ENCODE measurements at places on chromosomes 3 and 15. TPM values are rescaled to one million over a fixed set of nuclear protein-coding genes. Genes with fewer than 3 reads are reported as not detected.

DNA sequence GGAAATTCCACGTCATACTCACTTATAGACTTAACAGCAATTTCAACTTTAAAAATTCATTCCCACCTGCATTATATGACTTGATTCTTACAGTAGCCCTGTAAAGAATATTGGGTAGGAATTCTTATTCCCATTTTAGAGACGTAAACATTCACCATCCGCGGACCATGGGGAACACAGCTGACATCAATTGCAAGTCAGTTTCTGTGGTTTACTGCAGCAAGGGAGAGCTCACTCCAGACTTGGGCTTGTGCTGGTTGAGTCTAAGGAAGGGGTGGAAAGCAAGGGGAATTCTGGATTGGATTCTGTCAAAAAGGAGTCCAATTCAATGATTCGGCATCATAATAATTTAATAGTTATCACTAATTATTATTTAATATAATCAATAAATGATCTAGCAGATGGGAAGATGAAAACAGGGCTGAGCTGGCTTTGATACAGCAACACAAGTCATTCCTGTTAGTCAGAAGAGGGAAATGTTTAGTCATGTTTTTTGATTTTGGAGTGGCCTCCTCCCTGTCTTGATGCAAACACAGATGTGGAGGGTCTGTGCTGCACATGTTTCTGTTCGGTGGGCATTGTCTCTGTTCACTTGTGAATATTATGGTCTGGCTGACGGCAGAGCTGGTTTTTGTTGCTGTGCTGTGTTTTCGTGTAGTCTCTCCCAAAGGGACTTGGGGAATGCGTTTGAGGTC, 9.7 kb downstream of the LIPC start:
- no peak for DNase-seq

DNA sequence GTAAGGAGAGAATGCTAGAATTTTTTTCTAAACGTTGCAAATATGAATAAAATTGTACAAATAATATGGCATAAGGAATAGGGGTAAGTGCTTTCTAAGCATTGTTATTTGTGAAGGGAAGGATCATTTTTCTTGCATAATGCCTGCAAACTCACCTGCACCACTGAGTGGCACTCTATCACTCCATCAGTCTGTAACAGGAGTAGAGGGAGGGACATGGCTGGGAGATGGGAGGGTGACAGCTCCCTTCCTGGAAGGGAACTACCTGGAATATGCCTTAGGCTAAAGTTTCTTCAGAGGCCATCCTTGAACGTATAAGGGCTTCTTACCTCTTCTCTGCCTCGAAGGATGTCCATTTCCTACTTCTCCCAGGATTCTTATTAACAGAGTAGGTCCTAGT, 3.0 kb downstream of the NAALADL2 start:
- no peak for DNase-seq

GRCh38 chr15:96553006-96553405, 222.5 kb downstream of the NR2F2 start:
- DNase-seq, result no peak

DNA sequence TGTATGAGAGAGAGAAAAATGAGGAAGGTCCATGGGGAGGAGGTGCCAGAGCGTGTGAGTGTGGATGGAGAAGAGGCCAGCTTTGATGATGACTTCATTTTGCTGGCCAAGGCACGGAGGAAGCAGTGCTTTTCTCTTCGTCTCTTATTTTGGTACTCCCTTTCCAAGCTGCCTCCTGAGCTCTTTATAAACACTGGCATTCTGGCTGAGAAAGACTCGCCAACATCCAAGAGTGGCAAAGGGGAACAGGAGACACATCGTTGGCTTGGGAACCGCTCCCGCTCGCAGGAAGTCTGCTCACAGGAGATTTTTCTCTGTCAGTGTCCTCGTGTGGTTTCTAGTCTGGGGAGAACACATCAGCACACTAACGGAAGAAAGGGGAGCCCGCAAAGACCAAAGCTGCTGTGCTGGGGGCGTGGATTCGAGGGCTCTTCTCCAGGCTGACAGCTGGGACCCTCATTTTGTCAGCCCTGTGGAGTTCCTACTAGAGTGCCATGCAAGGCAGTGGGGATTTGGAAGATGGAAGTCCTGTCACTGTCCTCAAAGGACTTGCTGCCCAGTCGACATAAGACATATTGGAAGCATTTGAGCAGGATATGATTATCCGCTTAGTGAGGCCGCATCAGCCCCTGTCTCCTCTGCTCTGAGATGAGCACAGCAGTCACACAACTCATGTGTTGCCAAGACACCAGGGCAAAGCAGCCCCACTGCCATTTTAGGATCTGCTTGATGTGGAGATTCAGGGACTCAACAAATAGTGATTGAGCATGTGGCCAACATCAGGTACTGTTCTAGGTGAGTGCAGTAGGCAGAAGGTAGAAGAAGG, 8.0 kb upstream of the SEMA4B start:
- no peak for DNase-seq

DNA sequence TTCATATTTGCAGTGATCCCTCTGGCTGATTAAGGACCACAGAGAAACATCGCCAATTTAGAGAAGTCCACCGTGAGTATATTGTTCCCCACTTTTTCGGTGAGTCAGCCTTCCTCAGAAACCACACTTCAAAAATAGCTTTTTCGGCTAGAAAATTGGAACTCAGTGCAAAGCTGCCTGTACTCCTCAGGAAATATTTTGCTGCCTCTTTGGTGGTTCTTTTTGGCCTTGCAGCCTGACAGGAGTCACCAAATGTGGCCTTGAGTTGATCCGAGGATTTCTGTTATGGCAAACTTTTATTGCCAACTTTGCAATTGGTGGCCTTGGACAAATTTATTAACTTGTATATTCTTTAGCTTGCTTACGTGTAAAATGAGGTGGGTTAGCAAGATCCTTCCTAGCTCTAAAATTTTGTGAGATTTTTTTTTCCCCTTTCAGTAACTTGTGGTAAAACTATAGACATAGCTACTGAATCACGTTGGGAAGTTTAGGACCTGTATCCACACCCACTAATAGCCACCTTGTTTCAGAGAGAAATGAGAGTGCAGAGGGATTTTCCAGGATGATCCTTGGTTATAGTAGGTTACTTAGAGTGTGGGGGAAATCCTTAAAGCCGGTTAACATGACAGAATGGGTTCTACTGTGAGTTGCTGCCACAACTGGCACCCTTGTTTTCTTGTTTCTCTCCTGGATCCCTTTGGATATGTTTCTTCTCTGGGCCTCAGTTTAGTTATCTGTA, 9.9 kb downstream of the ARL6IP5 start:
- no peak for DNase-seq

- no peak for DNase-seq
Measured at GRCh38 chr15:36803773-36804172, 224.3 kb downstream of the CDIN1 start.

- DNase-seq, result no peak
Measured at GRCh38 chr3:47413751-47414150, 32.9 kb downstream of the PTPN23 start.

Gene EXD1
- total RNA-seq, result 0.40 TPM

DNA sequence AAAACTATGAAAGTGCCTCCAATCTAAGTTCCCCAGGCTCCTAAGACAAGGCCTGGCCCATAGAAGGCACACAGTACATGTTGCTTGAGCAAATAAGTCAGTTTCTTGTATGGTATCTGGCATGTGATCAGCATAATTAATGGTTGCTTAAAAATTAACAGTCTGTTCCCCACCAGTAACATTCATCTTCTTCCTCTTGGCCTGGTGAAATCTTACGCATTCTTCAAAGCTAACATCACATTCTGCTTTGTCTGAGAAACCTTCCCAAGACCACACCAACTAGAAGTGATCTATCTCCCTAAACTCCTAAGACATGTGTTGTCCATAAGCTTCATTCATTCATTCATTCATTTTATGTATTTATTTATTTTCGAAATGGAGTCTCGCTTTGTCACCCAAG, 48.1 kb downstream of the LIPC start:
- no peak for DNase-seq

Measured in spinal cord (tissue), 10 donors.